ENCODE measurements at places on chromosomes 6 and 20. TPM values are rescaled to one million over a fixed set of nuclear protein-coding genes. Genes with fewer than 3 reads are reported as not detected.
A peak's percentile ranks its signal among the peaks of the same experiment; 100 is the strongest.

Gene MYMX
- total RNA-seq, result 38.0 TPM

Gene GPR63
- total RNA-seq, result 0.57 TPM

Gene EPPIN
- not detected for total RNA-seq

Gene TCP1
- total RNA-seq, result 384 TPM

Gene KATNA1
- 20.6 TPM for total RNA-seq

Gene NOX3
- total RNA-seq, result not detected

Gene DNAH8
- not detected for total RNA-seq

Gene LEMD2
- total RNA-seq, result 52.5 TPM

Gene TNXB
- under 0.01 TPM for total RNA-seq

Gene DLK2
- 2.4 TPM for total RNA-seq

Gene IYD
- not detected for total RNA-seq

Gene MYH7B
- 0.06 TPM for total RNA-seq

- DNase-seq, result no peak
Measured at GRCh38 chr6:128206610-128207426, 306.0 kb upstream of the THEMIS start.

- peak; percentile 100 for DNase-seq
Measured at GRCh38 chr6:139764498-139764986, 390.1 kb upstream of the CITED2 start.

DNA sequence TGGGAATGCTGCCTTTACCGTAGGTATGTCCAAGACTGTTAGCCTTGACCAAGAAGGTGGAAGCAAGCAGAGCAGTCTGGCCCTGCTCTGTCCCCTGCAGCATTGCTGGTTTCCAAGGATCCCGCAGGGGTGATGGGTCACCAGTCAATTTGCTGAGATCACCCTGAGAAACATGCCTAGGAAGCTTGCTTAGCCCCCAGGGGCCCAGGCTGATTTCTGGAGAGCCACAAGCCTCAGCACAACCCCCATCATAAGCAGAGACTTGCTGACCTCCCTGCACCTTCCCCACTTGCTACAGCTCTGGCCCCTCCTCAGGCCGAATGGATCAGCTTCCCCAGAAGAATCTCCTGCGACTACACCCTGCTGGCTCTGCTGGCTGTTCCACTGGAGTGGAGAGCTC lies 21.5 kb downstream of the ARHGAP40 start:
- no peak for DNase-seq

GRCh38 chr6:34031625-34032383 lies 114.1 kb downstream of the GRM4 start:
- DNase-seq, result no peak

GRCh38 chr6:87944541-87944954 lies 103.1 kb upstream of the SPACA1 start:
- DNase-seq, result peak; percentile 25

DNA sequence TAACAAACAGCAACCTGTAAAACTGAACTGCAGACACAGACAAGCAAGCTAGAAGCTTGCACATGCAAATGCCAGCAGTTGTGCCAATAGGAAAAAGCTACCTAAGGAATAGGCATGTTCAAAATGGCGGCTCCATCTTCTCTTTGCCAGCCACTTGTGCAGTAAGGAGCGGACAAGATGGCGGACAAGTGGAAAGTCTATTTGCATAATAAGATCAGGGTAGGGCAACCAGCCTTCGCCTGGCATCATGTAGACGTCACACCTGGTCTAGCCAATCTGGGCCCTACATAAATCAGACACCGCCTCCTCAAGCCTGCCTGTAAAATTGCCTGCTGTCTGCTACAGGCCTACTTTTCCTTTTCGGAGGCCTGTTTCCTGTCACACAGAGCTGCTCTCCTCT lies 18.0 kb downstream of the C6orf52 start:
- DNase-seq, result no peak

GRCh38 chr6:113137426-113137825 lies 719.7 kb upstream of the MARCKS start:
- no peak for DNase-seq

DNA sequence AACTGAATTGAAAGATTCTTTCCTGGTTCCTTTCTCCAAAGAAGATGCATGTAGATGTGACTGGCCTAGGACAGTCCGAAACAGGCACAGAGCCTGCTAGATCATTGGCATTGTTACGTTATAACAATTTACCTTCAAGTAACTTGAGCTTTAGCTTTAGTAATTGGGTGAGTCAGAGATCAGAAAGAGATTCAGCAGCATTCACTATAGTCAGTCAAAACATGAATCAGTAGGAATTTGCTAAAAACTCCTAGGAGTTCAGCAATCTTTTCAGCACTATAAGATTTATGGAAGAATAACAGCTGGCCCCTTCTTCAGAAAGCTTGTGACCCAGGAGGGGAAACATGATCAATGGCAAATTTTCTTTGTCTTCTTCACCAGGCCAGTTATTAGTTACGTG lies 281.7 kb upstream of the PRDM1 start:
- peak; percentile 84 for DNase-seq

DNA sequence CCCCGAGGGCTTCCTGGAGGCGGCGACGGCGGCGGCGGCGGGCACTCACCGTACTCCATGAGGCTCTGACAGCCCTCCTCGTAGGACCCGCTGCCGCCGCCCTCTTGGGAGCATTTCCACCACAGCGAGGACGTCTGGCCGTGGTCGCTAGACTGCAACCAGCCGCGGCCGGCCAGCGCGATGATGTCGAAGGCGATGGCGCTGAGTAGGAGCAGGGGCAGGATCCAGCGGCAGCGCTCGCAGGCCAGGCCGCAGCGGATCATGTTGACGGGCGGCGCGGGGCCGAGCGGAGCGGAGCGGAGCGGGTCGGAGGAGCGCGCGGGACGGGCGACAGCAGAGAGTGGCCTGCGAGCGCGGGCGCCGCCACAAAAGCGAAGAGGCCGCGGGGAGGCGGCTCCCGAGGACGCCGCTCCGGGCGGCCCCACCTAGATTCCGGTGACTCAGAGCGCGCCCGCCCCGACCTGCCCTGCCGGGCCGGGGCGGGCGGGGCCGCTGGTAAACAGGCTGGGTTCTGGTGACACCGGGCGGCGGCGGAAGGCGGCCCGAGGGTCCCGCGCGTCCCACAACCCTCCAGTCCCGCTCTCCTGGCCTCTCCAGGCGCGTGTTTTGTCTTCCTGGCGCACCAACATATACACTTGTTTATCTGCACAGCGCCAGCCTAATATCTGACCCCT lies at the start of gene PERP:
TSS of gene PERP (minus strand) at position 342 of the 674 bp plus-strand sequence. CDS start at position 263, 79 bp downstream.
- DNase-seq, result no peak

GRCh38 chr6:106114492-106114891 lies 28.4 kb downstream of the PRDM1 start:
- DNase-seq, result no peak

- DNase-seq, result no peak
Measured at GRCh38 chr6:18976091-18976490, 588.9 kb downstream of the RNF144B start.

- DNase-seq, result peak; percentile 9
Measured at GRCh38 chr20:22962567-22963439, 72.3 kb upstream of the SSTR4 start.

DNA sequence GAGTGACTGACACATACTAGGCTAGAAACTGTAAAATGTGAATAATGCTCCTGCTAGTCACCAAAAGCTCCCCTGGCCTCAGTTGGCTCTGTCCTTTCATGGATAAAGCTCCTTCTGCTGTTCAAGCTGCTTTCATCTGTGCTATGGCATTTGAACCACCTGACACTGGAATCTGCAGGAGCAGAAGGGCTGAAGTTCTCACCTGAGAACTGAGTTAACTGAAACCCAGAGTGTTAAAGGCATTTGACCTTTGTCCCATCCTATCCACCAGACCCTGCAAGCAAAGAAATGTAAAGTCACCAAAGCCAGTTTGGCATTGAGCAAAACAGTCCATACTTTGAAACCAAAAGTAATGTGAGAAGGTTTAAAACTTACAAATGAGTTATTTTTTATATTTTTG lies 77.7 kb downstream of the BMP2 start:
- no peak for DNase-seq

GRCh38 chr20:3603108-3603507 lies 60.1 kb downstream of the GFRA4 start:
- DNase-seq, result no peak

DNA sequence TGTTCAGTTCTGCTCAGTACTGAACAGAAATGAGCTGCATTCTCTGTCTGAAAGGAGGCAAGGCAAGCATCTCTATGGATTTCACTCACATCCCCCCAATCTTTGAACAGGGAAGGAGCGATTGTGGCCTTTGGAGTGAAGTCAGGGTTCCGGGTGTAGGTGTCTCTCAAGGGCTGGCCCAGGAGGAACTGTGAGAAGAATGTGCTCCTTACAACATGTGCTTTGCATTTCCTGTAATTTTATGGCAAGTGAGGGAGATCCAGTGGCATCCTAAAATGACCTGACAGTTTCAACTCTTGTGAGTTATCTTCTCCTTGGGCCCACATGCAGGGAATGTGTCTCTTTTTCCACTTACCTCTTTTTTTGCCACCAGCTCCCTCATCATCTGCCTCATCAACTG lies 63.0 kb upstream of the RIN2 start:
- DNase-seq, result no peak

DNA sequence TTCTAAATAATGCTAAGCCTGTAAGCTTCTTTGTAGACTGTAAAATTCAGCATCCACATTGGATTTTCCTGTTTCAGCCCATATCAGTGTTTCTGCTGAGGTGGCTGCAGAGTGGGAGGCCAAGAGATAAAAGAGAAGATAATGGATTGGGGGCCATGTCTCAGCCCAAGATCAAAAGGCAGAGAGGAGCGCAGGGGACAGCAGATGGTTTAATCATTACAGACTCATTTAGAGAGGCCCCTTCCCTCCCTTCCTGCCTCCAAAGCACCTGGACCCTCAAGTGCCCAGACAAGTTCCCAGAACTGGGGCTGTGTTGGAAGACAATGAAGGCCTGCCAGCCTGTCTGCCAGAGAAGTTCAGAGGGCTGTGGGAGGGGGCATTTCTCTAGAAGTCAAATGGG lies 20.4 kb upstream of the CTNNBL1 start:
- no peak for DNase-seq

DNA sequence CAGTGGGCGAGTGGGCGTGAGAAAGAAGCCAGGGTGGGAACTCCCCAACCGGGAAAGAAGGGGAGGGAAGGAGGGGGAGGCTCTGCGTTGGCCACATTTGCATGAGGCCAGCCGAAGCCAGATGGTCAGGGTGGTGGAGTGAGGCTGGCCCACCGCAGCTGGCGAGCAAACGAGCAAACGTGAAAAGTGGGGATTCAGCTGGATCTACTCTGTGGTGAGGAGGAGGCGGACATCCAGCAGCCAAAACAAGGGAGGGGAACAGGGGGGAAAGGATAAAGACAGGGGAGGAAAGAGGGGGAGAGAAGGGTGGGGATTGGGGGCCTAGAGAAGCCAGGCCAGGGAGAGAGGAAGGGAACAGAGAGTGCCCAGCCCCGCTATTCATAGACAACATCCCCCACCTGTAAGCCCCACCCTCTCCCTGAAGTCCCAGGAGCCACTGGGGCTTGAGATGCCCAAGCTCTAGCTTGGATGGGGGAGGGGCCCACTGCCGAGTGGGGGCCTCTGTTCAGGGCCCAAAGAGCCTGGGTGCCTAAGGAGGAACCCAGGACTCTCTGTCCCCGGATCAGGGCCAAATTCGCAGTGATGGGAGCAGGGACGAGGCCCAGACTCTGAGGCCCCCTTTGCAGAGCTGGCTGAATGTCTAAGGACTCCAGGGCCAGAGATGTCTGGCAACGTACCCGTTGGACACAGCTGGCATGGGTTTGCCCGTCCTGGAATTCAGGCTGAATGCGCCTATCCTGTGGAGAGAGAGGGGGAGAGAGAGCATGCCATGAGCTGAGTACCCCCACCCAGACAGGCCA lies 45.1 kb downstream of the CPNE5 start:
- DNase-seq, result no peak

- DNase-seq, result no peak
Measured at GRCh38 chr20:53884859-53885541, 185.4 kb downstream of the BCAS1 start.

GRCh38 chr20:48360342-48360975 lies 467.3 kb downstream of the PREX1 start:
- DNase-seq, result no peak
